GM13976 (cell line): ENCODE measurements at places on chromosomes 11 and 22.

DNA sequence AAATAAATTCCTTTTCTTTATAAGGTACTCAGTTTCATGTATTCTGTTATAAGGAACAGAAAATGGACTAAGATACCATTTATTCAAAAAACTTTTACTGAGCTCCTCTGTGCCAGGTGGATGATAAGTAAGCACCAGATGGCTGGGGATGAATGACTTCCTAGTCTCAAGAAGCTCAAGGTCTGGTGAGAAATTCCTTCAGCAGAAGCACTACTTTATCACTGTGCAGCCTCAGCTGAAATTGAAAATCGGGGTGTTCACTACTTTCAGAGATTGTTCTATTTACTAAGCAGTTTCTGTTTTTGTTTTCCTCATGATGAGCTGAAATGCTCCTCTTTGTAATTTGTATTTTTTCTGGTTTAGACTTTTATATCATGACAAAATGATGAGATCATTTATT lies 7.8 kb downstream of the LDHAL6A start:
- DNase-seq: no peak

GRCh38 chr11:5546457-5546856 lies 1.9 kb downstream of the OR52H1 start:
- DNase-seq: no peak

DNA sequence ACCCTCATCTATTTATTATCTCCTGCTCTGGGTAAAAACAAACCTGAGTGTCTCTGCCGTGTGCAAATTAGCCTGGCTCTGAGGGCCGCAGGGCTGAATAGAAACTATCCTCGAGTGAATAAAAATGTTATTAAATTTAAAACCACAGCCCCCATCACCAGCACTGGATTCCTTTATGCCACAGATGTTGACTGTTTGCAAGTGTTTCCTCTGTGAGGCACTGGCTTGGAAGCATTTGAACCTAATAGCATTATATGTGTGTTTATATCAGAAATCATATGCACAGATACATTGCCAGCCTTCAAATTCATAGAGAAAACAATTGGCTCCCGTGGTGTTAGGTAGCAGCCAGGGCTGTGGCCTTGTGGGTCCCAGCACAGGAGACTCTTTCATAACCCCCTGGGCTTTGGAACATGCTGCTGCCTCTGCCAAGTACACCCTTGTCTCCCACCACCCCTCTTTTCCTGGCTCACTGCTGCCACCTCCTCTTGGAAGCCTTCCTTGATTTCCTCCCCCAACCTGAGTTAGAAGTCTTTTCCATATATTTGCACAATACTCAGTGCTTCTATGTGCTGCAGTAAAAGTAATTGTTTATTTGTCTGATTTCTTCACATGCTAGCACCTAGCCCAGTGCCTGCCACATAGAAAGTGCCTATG lies 294.4 kb downstream of the DDX10 start:
- DNase-seq: no peak

- no peak for DNase-seq
These were observed 44.2 kb downstream of the CCDC81 start for GRCh38 chr11:86418917-86419316.

DNA sequence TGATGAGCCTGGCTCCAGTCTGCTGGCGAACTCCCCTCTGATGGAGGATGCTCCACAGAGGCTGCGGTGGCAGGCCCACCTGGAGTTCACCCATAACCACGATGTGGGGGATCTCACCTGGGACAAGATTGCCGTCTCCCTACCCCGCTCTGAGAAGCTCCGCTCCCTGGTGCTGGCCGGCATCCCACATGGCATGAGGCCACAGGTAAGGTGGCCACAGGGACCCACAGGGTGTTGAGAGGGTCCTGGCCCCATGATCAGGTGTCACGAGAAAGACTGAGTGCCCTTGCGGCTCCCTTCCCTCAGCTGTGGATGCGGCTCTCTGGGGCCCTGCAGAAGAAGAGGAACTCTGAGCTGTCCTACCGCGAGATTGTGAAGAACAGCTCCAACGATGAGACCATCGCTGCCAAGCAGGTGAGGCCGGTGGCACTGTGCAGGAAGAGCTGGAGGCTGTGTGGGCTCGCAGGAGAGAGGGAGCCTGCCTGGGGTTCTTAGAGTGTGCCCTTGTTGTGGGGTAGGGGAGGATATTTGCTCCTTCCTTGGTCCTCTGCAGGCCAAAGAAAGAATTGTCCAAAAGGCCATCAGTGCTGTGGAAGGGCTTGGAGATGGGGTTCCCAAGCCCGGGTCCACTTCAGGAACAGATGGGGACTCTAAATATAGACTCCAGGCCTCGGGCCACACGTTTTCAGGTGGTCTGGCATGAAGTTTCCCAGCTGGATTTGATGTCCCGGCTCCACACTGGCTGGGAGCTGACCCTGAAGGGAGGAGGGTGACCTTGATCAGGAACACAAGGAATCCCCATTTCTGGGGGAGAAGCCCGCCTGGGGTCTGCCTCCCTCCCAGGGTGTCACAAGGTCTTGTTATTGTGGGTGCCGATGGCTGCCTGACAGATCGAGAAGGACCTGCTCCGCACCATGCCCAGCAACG lies 34.1 kb downstream of the SGSM3 start:
- DNase-seq: no peak

- DNase-seq: no peak
These were observed 698.4 kb downstream of the TBC1D22A start for GRCh38 chr22:47460861-47461260.

GRCh38 chr11:113213549-113213948 lies 100.8 kb upstream of the TTC12 start:
- DNase-seq: no peak

DNA sequence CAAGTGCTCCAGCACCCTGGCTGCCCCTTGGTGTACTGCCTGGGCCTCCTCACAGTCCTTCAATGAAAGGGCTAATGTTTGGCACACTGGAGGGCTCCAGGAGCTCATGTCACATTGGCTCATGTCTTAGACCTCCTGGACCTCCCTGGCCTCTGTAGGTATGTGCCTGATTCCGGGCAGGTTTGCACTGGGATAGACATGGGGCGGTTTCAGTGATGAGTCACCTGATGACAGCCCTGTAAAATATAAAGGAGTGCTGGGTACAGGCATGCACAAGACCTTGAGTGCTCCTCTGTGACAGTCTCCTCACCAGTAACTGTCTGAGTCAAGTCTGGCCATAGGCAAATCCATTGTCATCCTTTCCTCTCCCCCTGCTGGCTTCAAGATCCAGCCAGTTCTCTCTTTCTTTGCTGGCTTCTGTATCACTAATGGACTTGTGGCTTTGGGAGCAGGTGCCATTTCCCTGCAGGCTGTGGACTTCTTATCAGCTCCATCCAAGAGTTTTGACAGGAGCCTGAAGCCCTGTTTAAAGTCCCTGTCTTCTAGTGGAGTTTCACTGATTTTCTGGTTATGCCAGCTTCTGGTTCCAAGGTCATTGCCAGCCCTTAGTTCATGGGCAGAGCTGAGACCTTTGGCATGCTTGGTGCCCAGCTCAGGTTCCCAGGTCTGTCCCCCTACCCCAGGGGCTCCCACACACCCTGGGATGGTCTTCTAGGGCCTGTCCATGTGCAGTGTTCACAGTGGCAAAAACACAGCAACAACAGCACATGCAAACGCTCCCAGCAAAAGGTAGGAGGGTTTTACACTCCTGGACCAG lies 22.7 kb upstream of the P2RY2 start:
- DNase-seq: no peak

GRCh38 chr22:30400159-30400558 lies 3.3 kb downstream of the SEC14L2 start:
- DNase-seq: peak; percentile 15

DNA sequence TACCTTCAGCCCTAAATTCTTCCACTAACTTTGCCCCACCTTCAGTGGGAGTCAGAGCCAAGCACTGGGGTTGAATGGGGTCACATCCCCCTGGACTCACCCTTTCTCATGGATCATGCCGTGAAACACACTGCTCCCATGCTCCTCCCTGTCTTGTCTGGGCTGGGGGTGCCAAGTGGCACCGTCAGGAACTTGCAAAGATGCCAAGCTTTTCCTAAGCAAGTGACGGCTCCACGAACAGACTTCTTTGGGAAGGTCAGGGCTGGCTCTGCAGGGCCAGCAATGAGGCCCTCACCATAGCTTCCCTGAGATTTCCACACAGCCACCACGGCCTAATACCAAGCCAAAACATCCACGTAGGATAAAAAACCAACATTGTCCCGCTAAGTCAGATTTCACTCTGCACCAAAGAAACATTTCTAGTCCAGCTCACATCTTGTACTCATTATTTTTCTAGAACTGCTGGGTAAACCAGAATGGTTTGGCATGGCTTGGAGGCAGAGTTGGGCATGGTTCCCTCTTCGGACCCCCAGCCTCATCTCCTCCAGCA lies 76.5 kb downstream of the NAT10 start:
- no peak for DNase-seq

DNA sequence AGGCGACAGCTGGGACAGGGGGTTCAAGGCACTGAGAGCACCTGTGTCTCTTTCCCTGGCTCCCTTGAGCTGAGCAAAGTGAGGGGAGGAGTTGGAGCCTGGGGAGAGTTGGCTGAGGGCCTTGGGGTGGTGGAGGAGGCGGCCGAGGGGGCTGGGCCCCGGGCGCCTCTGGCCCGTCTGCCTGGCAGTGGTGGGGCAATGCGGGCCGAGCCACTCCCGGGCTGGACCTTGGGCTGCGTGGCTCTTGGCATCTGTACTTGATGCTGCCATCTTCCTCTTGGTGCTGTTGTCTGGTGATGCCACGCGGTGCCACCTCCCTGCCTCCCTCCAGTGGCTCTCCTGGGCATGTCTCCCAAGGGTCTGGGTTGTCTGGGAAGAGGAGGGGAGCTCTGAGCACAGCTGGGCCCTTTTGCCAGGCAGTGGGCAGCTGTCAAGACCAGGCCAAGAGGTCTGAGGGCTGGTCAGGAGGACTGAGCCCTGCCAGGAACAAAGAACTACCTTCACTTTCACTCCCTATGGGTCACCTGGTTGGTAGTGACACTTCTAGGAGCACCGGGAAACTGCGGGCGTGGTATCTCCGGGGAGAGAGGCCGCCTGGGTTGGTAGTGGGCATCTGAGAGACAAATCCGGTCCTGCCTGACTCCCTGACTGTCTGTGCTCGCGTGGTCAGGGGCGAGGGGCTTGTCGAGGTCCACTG lies 1.3 kb downstream of the GRIK4 start:
- DNase-seq: peak; percentile 41

DNA sequence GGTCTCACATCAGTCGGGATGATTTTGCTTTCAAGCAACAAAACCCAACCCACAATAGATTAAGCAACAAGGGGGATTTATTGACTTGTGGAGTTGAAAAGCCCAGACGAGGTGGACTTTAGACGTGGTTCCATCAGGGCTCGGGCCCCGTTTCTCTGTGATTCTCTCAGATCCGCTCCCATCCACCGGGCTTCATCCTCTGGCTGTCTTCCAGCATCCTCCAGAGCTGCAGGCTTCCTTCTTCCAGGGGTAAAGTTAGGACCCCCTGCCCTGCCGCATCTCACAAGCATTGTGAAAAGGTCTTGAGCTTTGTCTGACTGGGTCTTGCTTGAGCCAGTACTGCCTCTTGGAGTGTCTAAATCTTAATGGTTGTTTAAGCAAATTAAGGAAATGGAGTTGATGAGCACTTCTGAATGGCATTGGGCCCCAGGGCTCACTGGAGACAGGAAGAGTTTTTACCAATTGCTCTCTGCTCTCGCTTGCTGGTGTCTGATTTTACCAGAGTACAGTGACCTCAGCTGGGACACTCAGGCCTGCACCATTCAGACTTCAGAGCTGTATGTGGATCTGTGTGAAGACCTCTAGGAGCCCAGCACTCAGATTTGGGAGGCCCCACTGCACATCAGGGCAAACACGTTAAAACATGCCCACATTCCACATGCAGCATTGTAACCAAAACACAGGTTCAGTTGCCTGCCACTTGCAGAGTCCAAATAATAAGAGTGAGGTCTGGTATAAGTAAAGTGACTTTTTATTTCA lies 13.5 kb upstream of the FTH1 start:
- no peak for DNase-seq

- DNase-seq: no peak
These were observed 639.7 kb downstream of the TBC1D22A start for GRCh38 chr22:47401976-47402770.

DNA sequence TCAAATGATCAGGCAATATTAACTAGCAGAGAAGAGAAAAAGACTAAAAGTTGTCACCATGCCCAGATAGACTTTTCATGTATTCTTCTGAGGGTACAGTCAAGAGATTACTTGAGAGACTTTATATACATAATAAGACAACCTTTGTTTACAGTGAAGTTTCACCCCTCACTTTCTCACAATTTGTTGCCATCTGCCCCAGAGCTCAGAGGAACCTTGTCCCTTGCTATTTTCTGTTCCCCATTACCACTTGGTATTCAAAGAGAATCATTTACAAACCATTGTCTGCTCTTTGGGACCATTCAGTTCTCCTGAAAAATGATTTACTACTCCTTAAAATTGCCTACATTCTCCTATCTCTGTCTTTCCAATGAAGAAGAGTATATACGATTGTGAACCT lies 544.6 kb downstream of the CNTN5 start:
- no peak for DNase-seq

- DNase-seq: no peak
These were observed 59.5 kb downstream of the CDKN1C start for GRCh38 chr11:2825889-2826678.

DNA sequence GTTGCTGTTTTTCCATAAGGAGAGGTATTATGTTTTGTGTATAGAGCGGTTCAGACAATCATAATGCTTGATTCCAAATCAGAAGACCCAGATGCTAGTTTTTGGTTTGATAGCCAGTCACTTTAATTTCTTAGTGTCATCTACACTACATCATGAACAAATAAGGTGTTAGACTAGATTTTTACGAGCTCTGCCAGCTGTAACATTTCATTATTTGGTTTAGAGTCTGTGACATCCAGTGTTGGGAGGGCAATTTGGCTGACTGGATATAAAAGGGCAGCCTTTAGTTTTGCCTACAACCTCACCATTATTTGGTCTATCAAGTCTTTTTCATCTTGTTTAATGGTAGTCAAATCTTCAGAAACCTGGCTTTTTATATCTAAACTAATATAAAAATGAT lies 30.2 kb upstream of the FBXO3 start:
- DNase-seq: no peak

GRCh38 chr11:130947481-130947880 lies 31.2 kb upstream of the SNX19 start:
- DNase-seq: no peak

DNA sequence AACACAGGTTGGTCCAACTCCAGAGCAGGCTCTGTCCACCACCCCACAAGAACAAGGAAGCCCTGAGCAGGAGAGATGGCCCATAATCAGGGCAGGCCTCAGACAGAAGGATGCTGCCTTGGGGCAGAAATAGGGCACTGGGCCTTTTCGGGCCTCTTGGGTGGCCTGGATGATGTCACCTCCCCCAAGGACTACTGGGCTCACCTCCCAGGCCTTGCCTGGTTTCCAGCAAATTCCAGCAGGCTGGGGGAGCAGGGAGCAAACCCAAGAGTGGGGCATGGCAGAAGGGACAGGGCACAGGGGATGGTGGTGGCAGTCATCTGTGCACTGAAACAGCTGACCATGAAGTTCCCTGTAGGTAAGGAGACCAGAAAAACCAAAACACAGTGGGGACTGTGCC lies 5.3 kb upstream of the NAA40 start:
- no peak for DNase-seq

- no peak for DNase-seq
These were observed 6.3 kb upstream of the SEZ6L start for GRCh38 chr22:26162926-26163325.

GRCh38 chr11:5698281-5698680 lies 8.7 kb downstream of the TRIM22 start:
- no peak for DNase-seq

GRCh38 chr11:10680956-10681487 lies 12.5 kb downstream of the IRAG1 start:
- DNase-seq: no peak

- DNase-seq: no peak
These were observed 679 bp upstream of the SSH3 start for GRCh38 chr11:67302571-67303131.
